Mammary epithelial cell (primary cell): ENCODE measurements at places on chromosomes 11 and 22. TPM values are rescaled to one million over a fixed set of nuclear protein-coding genes. Genes with fewer than 3 reads are reported as not detected.

MMP12 gene
- total RNA-seq, result not detected

NRXN2 gene
- 2.6 and 4.5 TPM in 2 replicates for total RNA-seq

CYP2D6 gene
- 1.0 TPM for total RNA-seq

SSH3 gene
- total RNA-seq, result 47.0 TPM

CDC42EP1 gene
- total RNA-seq, result 98.4 and 111 TPM in 2 replicates
